Stimulated activated CD8-positive, alpha-beta memory T cell treated with anti-CD3 and anti-CD28 coated beads, Interleukin-15, amount 100 ng/mL, for 24 hours (primary cell): ENCODE measurements at places on chromosomes 1 and 21.

DNA sequence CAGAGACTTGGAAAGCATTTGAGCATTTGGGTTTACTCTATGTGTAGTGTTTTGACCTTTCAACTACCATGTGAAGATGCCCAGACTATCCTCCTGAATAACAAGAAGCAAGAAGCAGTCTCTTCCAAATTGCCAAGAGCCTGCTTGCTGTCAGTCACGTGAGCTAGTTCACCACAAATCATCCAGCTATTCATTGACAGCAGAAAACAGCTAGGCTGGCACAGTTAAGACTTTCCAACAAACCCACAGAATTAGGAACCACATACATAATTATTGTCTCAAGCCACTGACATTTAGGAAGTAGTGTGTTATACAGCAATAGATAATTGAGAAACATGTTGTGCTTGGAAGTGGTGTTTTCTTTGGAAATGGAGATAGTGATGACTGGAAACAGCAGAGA is 1652.0 kb downstream of the NCAM2 start:
- DNase-seq, result no peak

DNA sequence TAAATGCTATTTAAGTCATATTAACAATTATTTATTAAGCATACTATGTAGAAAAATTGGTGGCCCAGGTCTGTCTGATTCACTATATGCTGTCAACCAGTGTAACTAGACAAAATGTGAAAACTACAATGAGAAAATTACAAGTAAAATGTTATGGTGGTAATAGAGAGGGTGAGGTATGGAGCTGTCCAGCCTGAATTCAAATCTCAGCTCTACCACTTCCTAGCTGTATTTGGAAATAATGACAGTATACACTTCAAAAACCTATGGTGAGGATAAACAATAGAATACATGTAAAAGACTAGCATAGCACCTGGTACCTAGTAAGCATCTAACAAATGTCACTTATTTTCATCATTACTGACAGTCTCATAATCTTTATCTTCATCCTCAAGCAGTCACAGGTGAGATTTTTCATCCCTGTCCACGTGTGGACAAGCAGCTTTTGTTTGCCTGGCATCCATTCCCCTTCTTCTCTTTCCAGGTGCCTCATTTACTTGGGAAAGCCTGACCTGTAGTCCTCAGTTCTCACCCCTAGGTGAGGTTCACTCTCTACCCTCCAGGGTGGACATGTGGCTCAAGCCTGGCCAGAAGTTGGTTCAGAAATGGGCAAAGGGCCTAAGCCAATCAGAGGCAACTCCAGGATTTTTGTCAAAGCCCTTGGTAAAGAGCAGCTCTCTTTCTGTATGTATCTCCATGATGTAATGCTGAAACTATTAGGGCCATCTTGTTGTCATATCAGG is 29.5 kb downstream of the EGLN1 start:
- DNase-seq, result no peak

DNA sequence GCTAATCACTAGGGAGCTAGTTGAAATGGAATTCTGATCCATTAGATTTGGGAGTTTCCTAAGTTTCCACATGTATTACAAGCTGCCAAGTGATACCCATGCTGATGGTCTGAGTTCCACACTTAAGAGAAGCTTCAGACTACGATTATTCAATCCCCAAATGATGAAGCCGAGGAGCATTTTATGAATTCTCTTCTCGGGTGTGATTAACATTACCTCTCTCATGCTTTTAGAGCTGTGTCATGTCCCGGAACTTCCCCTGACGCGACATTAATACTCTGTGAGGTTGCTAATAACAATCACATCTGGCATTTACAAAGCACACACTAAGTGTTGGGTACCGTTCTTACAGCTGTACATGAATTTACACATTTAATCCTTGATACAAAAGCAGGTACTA is 63.0 kb downstream of the KCNJ15 start:
- no peak for DNase-seq

DNA sequence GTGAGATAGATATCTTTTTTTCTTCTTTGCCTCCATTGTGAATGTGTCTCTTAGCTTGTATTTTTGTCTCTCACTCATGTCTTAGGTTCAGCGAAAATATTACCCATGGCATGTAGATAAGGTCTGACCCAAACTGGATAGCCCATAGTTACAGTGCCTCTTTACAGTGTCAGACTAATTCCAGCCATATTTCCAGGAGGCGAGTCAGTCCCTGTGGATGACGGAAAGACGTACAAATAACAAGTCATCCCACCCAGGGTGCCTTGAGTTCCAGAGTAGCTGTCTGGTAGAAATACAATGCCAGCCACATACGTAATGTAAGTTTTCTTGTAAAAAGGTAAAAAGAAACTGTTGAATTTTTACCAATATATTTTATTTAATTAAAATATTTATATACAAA is 157.3 kb downstream of the ZNF281 start:
- no peak for DNase-seq

DNA sequence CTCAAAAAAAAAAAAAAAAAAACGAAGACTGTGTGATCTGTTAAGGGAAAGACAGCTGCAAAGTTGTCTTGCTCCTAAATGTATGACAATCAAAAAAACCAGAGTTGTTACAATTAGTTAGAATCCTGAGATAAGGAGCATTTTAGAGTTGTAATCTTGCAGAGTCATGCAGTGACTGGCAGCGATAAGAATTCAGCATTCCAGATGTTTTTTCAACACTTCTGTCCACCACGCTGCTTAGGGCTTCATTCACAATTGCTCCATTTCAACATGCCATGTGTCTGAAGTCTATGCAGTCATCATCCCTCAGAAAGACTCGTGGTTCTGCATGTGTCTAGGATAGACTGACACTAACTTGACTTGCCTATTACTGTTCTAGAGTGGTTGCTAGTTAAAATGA is 102.4 kb upstream of the BACE2 start:
- DNase-seq, result no peak

- DNase-seq, result no peak
Observed at GRCh38 chr1:12436345-12436658, 181.7 kb downstream of the DHRS3 start.

GRCh38 chr1:39152923-39153322 is 51.6 kb upstream of the MACF1 start:
- no peak for DNase-seq

DNA sequence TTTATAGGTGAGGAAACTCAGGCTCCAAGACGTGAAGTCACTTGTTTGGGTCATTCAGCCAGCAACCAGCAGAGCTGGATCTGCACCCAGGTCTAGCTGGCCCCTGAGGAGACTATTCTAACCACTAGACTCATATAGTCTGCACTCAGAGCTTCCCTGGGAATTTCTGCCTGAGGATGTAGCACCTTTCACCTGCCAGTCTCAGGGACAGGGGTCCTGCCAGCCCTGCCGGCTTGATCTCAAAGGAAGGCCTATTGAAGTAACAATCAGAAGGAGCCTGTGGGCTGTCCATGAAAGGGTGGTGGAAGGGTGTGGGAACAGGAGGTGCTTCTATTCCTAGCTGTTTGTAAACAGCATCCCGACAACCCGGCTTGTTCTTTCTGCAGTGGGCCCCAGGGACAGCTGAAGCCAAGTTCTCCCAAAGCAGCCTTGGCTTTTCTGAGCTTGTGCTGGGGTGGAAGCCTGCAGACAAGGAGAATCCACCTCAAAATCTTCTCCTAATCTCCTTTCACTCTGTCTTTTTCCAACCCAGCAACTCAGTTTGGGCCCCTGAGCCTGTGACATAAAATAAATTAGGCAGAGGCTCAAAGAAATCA is 7.8 kb downstream of the LMOD1 start:
- no peak for DNase-seq

GRCh38 chr1:45569962-45570581 is 13.8 kb upstream of the NASP start:
- DNase-seq, result peak; percentile 35

- DNase-seq, result no peak
Observed at GRCh38 chr1:231748760-231749415, 122.3 kb downstream of the DISC1 start.
